T-cell (primary cell): ENCODE measurements at places on chromosomes 3 and 15. TPM values are rescaled to one million over a fixed set of nuclear protein-coding genes. Genes with fewer than 3 reads are reported as not detected.

GRCh38 chr15:25887870-25888269, 24.7 kb upstream of the ATP10A start:
- no peak for DNase-seq
- H3K36me3 ChIP-seq, result no peaks in the 10 kb centered on the region
- no peaks in the 10 kb centered on the region for H3K27me3 ChIP-seq

DNA sequence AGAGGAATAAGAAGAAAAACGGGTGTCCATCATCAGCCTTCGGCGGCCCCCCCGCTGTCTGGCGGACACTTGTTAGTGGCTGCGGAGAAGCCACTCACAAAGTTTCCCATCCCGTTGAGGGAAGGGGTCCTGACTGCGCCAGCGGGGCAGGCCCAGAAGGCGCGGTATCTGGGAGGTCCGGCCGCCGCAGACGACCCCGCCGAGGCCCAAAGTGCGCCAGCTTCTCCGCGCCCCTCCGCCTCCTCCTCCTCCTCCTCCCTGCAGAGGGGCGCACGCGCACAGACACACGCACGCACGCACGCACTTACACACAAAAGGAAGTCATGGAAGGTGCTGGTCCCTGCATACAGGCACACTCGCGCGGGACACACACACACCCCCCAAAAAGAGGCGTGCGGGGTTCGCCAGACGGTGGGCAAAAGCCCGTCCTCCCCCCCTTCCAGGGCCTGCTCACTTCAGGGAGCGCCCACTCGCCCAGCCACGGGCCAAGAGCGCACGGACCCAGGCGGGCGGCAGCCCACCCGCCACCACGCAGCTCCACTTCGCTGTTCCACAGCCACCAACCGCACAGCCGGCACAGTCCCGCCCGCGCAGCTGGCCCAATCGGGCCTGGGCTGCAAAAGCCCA, 18.0 kb downstream of the ZNF148 start:
- H3K27ac ChIP-seq, result peak overlapping the region; percentile 30
- peak; percentile 64 for DNase-seq
- H3K4me1 ChIP-seq, result peaks cover 10% of the 10 kb centered on the region
- H3K36me3 ChIP-seq, result no peaks in the 10 kb centered on the region
- no peaks in the 10 kb centered on the region for H3K27me3 ChIP-seq

- H3K27me3 ChIP-seq, result no peaks in the 10 kb centered on the region
- DNase-seq, result peak; percentile 38
- H3K27ac ChIP-seq, result peak overlapping the region; percentile 45
- no peaks in the 10 kb centered on the region for H3K36me3 ChIP-seq
Measured at GRCh38 chr3:121431726-121432517, 113.9 kb downstream of the POLQ start.

DNA sequence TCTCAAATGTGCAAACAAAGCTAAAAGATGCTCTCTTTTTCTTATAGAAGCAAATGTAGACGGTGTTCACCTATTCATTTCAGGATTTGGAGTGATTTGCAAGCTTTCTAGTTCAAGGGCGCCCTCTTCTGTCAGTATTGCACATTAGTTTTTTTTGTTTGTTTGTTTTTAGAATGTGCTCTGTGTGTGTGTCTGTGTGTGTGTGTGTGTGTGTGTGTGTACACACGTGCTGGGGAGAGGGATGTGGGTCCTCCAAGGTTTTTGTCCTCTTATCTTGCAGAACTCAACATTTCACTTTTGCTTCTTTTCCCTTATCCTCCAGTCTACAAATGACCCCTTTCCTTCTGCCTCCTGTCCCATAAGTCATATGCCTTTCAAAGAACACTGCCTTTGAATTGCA, 23.5 kb downstream of the DNAH1 start:
- no peak overlapping the region for H3K27ac ChIP-seq
- peaks cover 24% of the 10 kb centered on the region for H3K36me3 ChIP-seq
- no peaks in the 10 kb centered on the region for H3K27me3 ChIP-seq
- DNase-seq, result no peak

GRCh38 chr15:55741833-55742497, 987 bp downstream of the PRTG start:
- H3K4me3 ChIP-seq, result peak overlapping the region; percentile 82
- no peaks in the 10 kb centered on the region for H3K36me3 ChIP-seq
- no peak overlapping the region for H3K27ac ChIP-seq
- H3K4me1 ChIP-seq, result peaks cover 16% of the 10 kb centered on the region
- no peak for DNase-seq
- peaks cover 33% of the 10 kb centered on the region for H3K27me3 ChIP-seq

DNA sequence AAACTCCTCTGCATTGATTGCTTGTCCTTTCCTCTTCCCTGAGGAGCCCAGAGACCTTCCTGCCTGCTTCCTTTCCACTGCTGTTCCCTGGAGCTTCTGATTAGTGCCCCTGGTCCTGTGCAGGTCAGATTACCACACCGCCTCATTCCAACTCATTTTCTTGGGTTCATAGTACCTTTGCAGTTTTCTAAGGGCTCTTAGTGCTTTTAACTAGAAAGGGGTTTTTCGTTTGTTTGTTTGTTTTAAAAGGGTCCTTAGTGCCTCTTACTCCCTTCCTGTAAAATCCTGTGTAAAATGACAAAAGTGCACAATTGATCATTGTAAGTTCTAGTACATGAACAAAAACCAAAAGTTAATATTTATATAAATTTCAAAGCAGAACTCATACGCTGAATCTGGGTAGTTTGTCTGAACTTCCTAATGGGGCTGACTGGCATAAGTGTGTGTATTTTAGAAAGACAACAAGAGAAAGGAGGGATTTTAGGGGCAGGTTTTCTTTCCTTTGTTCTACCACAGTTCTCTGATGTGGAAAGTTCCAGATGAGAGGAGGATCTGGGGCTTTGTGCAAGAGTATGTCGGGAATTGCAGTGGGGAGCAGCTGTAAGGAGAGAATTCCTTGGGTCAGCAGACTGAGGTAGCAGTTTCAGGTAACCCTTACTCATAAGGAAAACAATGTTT, 30.6 kb downstream of the SNRK start:
- no peaks in the 10 kb centered on the region for H3K27me3 ChIP-seq
- H3K4me1 ChIP-seq, result peaks cover 24% of the 10 kb centered on the region
- H3K36me3 ChIP-seq, result no peaks in the 10 kb centered on the region
- peak overlapping the region; percentile 31 for H3K27ac ChIP-seq

DNA sequence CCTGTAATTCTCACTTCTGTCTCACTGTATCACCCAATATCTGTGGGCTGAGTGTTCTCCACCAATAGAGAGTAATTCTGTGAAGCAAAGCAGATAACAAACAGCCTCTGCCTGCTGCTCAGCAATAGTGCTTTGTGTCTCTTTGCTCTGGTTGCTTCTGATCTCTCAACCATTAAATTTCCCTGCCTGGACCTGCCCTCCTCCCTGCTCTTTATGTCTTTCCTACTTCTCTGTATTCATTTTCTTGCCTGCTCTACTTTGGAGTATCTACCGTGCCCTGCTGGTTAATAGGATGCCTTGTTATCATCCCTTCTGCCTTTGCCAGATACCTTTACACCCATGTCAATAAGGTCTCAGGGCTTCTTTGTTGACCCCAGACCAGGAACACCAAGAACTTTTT, 102.9 kb upstream of the CGNL1 start:
- no peak for DNase-seq
- H3K36me3 ChIP-seq, result peaks cover 3% of the 10 kb centered on the region
- H3K4me1 ChIP-seq, result no peaks in the 10 kb centered on the region
- H3K4me3 ChIP-seq, result no peak overlapping the region
- no peaks in the 10 kb centered on the region for H3K27me3 ChIP-seq

GRCh38 chr3:141763088-141763750, at the start of gene GRK7:
Gene GRK7 (plus strand): TSS chr3:141763408. CDS start chr3:141778285, 14,877 bp downstream.
- H3K4me1 ChIP-seq, result no peaks in the 10 kb centered on the region
- H3K27me3 ChIP-seq, result no peaks in the 10 kb centered on the region
- no peaks in the 10 kb centered on the region for H3K36me3 ChIP-seq
- no peak within 1 kb of the TSS for H3K27ac ChIP-seq
- no peak for DNase-seq

The KBTBD8 gene
- 11.5 TPM for total RNA-seq
